ENCODE measurements at places on chromosomes 1 and 21.

DNA sequence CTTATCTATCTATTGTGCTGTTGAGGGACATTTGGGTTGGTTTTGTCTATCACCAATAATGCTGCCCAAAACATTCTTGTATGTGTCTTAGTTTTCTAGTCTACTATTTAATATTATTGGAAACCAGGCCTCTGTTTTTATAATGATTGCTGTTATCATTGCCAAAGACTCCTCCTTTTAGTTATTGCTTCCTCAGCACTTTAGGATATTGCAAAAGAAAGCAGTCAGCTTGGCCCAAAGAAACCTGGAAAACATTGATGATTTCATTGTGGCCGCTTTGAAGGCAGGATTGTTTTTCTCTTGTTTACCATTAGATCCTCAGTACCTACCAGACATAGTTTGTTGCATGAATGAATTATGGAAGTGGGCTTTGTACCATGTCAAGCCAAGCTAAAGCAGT lies 20.6 kb upstream of the MTARC2 start:
- DNase-seq = no peak

GRCh38 chr1:93905051-93905450 lies 4.2 kb downstream of the GCLM start:
- DNase-seq = no peak

GRCh38 chr1:11474826-11475225 lies 4.1 kb upstream of the DISP3 start:
- no peak for DNase-seq

GRCh38 chr1:36279110-36279788 lies 26.9 kb upstream of the SH3D21 start:
- DNase-seq = peak; percentile 60

DNA sequence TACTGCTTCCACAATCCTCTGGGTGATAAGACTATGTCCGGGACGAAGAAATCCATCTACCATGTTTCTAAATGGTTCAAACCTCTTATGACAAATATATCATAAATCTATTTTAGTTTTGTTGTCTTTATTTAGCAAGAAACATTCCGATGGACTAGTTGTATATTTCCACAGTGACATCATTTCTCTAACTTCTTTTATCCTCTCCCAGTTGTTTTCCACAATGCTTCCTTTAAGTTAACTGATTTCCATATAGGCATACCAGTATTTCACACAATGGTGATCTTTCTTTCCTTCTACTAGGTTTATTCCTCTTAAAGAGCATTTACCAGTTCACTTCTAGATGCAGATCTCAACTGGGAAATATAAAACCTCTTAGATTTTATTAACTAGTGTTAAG lies 44.8 kb downstream of the USP1 start:
- DNase-seq = no peak

All from testis (tissue), 5 donors.